ENCODE measurements at places on chromosomes 1 and 21.

DNA sequence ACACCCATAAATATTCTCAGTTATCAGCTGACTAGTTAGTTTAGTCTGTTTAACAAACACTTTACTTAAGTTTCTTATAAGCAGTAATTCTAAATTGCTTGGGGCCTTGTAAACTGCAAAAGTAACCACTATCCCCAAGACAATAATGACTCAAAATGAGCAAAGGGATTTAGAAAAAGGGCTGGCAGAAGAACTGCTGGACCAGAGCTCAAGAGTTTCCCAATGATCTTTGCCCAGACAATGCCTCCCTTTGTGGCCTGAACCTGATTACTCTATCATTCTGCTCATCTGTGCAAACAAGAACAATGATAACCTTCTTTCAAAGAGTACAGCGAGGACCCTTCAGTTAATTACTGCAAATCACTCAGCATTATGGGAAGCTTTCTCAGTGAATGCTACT, 123.5 kb downstream of the TIAM1 start:
- no peak for DNase-seq

DNA sequence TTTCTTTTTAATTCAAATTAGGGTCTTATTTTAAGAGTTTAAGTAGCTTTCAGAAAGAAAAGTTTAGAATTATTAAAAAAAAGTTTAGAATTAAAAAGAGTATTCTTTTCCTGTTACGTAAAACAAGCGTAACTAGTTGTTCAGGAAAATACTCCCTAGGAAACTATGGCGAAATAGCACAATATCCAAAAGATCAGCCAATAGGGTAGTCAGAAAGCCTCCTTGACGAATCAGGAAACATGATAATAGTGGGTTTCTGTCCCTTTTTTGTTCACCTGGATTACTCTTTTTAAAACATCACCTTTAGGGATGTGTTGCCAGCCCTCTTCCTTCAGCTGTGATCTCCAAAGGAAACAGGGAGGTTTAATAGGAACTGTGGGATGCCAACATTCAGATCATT, 25.2 kb downstream of the S1PR1 start:
- no peak for DNase-seq

DNA sequence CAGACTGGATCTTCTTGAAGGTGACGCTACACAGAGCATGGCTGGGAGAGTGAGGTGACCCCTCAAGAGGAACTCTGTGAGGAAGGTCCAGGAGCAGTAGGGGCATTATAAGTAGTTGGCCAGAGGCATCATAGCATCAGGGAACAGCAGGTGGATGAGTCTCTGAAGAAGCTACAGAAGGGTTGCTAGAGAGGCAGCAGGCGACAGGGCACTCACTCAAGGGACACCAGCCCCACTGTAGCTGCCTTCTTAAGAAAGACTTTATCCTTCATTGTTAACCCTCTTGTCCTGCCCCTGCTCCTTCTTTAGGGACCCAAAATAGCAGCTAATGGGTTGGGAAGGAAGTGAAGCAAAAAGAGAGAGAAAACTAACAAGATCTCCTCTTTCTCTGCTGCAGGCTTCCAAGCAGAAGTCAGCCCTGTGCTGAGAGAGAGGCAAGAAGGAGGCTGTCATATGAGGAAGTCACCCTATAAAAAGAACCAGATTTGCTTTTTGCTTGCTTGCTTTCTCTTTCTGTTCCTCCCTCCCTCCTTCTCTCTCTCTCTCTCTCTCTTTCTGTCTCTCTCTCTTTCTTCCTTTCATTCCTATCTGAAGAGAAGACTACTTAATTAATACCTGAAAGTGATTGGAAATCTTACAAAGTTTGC, 7.7 kb upstream of the CD5L start:
- DNase-seq, result no peak

DNA sequence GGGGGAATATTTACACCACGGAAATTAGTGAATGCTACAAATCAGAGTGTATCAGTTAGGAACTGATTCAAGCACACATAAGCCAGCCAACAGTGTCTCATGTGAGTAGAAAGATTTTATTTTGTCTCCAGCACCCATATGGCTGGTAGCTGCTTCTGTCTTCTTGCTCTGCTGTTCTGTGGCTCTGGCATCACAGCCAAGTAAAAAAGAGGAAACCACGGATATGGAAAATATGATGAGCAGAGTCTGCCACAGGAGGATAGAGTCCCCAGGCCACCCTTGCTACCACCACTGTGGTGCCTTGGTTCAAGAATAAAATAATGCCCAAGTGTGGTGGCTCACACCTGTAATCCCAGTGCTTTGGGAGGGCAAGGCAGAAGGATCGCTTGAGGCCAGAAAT, 53.6 kb upstream of the SPOCD1 start:
- no peak for DNase-seq

DNA sequence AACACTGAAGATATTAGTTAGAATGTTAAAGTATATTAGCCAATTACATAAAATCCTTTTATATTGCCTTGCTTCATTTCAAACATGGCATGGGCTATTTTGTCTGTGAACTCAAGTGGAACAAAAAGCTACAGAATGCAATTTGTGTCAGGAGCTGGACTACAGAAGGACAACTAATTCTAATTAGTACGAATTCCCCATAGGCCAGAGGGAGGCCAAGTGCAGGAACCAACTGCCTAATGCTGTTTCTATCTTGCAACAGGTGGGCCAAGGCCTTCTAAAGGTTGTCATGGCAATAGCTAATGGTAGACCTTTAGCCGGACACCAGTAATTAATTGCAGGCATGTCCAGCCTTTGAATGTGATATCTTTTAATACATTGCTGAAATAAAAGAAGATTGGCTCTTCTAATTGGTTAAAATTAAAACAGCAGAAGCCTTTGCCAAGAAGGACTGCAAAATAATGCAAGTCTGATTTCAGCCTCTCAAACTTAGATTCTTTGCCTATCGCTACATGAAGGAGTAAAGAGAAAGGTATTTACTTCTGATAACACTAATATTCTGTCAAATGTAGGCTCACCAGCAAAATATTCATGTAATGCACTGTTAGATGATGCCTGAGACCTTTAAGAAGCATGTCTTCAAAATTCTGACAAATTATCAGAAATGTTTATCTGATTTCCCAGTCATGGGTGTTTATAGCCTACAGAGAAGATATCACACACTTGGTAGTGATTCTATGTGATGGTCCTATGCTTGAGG, 232.1 kb downstream of the LMO4 start:
- no peak for DNase-seq
